ENCODE measurements at places on chromosomes 1 and 21. TPM values are rescaled to one million over a fixed set of nuclear protein-coding genes. Genes with fewer than 3 reads are reported as not detected.
A peak's percentile ranks its signal among the peaks of the same experiment; 100 is the strongest.

DNA sequence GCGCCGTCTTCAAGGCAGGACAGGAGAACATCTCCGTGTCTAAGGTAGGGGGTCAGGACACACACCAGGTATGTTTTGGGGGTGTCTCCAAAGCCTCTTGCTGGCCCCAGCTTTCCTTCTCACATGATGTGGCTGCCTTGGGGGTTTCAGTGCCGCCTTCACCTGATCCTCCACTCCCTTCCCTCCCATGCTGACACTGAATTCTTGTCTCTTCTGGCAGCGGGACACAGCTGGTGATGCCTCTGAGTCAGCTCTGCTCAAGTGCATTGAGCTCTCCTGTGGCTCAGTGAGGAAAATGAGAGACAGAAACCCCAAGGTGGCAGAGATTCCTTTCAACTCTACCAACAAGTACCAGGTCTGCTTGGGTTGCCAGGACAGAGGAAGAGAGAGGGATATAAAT is 13.5 kb downstream of the ATP1A2 start:
- H3K4me1 ChIP-seq, result peaks cover 39% of the 10 kb centered on the region
- no peak overlapping the region for H3K27ac ChIP-seq
- H3K36me3 ChIP-seq, result no peaks in the 10 kb centered on the region
- no peaks in the 10 kb centered on the region for H3K27me3 ChIP-seq
- H3K4me3 ChIP-seq, result no peak overlapping the region
- peak; percentile 19 for DNase-seq

- no peaks in the 10 kb centered on the region for H3K36me3 ChIP-seq
- H3K27ac ChIP-seq, result no peak overlapping the region
- H3K4me1 ChIP-seq, result peaks cover 47% of the 10 kb centered on the region
These were observed 1.9 kb downstream of the SLC9A1 start for GRCh38 chr1:27152829-27153548.

GRCh38 chr1:191889623-191890003 is 268.6 kb upstream of the RGS18 start:
- H3K4me3 ChIP-seq, result no peak overlapping the region
- H3K36me3 ChIP-seq, result no peaks in the 10 kb centered on the region
- H3K4me1 ChIP-seq, result no peaks in the 10 kb centered on the region
- no peak for DNase-seq
- no peaks in the 10 kb centered on the region for H3K27me3 ChIP-seq

GRCh38 chr1:79293611-79294010 is 287.1 kb upstream of the ADGRL4 start:
- no peak overlapping the region for H3K4me3 ChIP-seq
- no peaks in the 10 kb centered on the region for H3K27me3 ChIP-seq
- peak; percentile 61 for DNase-seq
- peak overlapping the region; percentile 4 for H3K27ac ChIP-seq

- H3K27ac ChIP-seq, result no peak overlapping the region
- no peak overlapping the region for H3K4me3 ChIP-seq
- 0 out of 2 replicates have a peak, but pooled peaks cover 3% of the 10 kb centered on the region for H3K27me3 ChIP-seq
- peaks cover 19% of the 10 kb centered on the region for H3K4me1 ChIP-seq
- H3K36me3 ChIP-seq, result no peaks in the 10 kb centered on the region
These were observed 74.3 kb upstream of the RAB4A start for GRCh38 chr1:229196404-229197264.

GRCh38 chr1:27006683-27007082 is 6.0 kb downstream of the TENT5B start:
- peaks cover 63% of the 10 kb centered on the region for H3K4me1 ChIP-seq
- H3K4me3 ChIP-seq, result no peak overlapping the region
- H3K36me3 ChIP-seq, result 0 out of 2 replicates have a peak, but pooled peaks cover 4% of the 10 kb centered on the region
- no peak for DNase-seq

DNA sequence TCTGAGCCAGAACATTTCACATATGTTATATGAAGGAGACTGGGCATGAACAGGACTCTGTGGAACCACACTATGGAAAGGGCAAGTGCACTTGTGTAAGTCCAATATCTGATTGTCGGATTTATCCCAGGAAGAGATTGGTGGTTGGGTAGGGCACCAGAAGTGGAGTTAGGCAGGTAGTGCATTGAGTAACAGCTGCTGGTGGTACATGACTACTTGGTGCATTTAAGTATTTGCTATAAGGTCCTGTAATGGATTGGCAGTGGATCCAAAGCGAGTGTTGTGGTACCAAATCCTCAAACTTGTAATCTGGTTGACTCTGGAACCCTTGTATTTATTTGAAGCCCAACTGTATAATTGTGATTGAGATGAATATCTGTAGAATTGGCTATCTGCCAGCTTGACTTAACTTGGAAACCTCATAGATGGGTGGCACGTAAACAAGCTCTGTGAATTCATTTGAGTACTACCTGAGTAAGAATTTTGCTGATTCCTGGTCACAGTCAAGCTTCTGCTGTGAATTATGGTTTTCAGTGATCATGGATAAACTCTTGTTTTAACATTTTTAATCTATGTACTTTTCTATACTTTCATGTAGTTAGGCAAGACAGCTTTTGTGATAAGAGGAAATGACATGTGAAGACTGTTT is 21.1 kb downstream of the UBAP2L start:
- no peak overlapping the region for H3K27ac ChIP-seq
- H3K27me3 ChIP-seq, result no peaks in the 10 kb centered on the region
- no peak overlapping the region for H3K4me3 ChIP-seq
- no peak for DNase-seq

GRCh38 chr1:29668551-29669157 is 432.3 kb downstream of the PTPRU start:
- no peak overlapping the region for H3K4me3 ChIP-seq
- no peak overlapping the region for H3K27ac ChIP-seq
- no peaks in the 10 kb centered on the region for H3K27me3 ChIP-seq
- H3K36me3 ChIP-seq, result no peaks in the 10 kb centered on the region
- DNase-seq, result no peak
- no peaks in the 10 kb centered on the region for H3K4me1 ChIP-seq

DNA sequence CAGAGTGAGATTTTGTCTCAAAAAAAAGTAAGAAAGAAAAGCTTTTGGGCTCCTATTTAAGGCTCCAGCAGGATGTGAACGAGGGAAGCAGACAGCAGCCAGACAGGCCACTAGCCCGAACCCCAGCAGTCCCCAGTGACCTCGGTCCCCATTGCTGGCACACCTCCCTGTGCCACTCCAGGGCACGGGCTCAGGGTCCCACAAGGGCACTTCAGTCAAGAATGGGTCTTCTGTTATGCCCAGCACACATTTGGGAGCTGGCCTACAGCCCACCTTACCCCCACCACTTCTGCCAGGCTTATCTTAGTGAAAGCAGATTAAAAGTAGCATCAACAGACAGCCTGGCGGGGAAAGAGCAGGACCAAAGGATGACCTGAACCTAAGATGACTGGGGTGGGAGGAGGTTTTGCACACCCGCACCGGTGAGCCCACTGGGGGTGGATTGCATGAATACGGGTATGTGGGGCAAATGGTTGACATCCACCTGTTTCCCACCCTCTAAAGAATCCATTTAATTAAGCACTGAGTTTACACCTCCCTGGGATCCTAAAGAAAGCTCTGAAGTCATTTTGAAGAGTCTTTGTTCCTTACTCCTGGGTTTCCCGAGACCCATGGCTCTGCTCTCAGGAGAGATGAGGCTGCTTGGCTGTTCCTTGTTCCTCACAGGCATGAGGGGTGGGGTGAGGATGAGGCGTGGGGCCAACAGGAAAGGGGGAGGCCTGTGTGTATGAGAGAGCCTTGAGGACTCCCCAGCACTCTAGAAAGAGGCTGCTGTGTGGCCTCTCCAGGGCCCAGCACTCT is 4.7 kb downstream of the CHI3L1 start:
- H3K27ac ChIP-seq, result no peak overlapping the region
- H3K4me1 ChIP-seq, result peaks cover 13% of the 10 kb centered on the region
- no peak for DNase-seq
- H3K36me3 ChIP-seq, result no peaks in the 10 kb centered on the region
- H3K4me3 ChIP-seq, result no peak overlapping the region

- no peak overlapping the region for H3K4me3 ChIP-seq
- H3K4me1 ChIP-seq, result 0 out of 2 replicates have a peak, but pooled peaks cover 6% of the 10 kb centered on the region
- no peak overlapping the region for H3K27ac ChIP-seq
- no peaks in the 10 kb centered on the region for H3K27me3 ChIP-seq
- no peak for DNase-seq
These were observed 29.6 kb upstream of the ZNF326 start for GRCh38 chr1:89965193-89965768.

- no peaks in the 10 kb centered on the region for H3K4me1 ChIP-seq
- no peaks in the 10 kb centered on the region for H3K27me3 ChIP-seq
- no peak overlapping the region for H3K27ac ChIP-seq
- H3K36me3 ChIP-seq, result no peaks in the 10 kb centered on the region
- no peak for DNase-seq
These were observed 364.7 kb downstream of the PCP4 start for GRCh38 chr21:40231979-40232378.

DNA sequence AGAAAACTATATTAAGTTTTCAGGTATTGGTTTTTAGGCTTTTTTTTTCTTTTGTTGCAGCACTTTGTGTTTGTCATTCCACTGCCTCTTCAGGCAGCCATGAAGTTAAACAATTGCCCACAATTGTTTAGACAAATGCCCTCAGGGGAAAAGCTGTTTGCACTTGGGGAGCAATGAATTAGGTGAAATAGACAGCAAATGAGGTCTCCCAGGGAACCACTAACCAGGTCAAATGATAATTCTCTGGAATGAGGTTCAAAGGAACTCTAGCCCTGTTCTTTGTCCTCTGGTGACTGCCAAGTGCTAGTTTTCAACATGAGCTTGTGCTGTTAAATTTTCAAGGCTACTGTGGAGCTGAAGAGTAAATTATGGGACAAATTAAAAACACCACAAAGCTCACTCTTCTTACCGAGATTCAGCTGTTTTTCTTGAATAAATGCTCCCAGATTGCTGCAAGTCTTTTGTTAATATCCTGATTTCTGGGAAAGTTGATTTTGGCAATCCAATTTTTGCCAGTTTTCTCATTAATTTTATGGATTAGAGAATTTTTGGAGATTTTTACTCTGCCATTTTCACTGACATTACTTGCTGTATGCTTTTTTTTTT is 15.1 kb upstream of the MAB21L3 start:
- H3K36me3 ChIP-seq, result no peaks in the 10 kb centered on the region
- no peak overlapping the region for H3K27ac ChIP-seq
- H3K4me1 ChIP-seq, result peaks cover 10% of the 10 kb centered on the region
- no peak overlapping the region for H3K4me3 ChIP-seq

- no peaks in the 10 kb centered on the region for H3K27me3 ChIP-seq
- no peak overlapping the region for H3K4me3 ChIP-seq
- H3K4me1 ChIP-seq, result no peaks in the 10 kb centered on the region
These were observed 26.1 kb downstream of the CD58 start for GRCh38 chr1:116544588-116545358.

DNA sequence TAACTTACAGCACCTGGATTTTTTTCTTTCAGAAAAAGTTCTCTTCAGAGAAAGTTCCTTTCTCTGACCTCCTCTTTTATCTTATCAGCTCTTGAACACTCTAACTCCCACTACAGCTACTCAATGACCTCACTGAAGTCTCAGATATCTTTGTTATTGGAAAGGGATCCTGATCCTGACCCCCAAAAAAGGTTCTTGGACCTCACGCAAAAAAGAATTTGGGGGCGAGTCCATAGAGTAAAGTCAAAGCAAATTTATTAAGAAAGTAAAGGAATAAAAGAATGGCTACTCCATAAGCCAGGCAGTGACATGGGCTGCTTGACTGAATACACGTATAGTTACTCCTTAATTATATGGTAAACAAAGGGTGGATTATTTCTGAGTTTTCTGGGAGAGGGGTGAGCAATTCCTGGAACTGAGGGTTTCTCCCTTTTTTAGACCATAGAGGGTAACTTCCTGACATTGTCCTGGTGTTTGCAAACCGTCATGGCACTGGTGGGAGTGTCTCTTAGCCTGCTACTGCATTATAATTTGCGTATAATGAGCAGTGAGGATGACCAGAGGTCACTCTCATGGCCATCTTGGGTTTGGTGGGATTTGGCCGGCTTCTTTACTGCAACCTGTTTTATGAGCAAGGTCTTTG is 44.2 kb downstream of the WDR64 start:
- no peaks in the 10 kb centered on the region for H3K27me3 ChIP-seq
- no peak overlapping the region for H3K27ac ChIP-seq
- H3K36me3 ChIP-seq, result no peaks in the 10 kb centered on the region
- H3K4me3 ChIP-seq, result no peak overlapping the region
- peaks cover 5% of the 10 kb centered on the region for H3K4me1 ChIP-seq

DNA sequence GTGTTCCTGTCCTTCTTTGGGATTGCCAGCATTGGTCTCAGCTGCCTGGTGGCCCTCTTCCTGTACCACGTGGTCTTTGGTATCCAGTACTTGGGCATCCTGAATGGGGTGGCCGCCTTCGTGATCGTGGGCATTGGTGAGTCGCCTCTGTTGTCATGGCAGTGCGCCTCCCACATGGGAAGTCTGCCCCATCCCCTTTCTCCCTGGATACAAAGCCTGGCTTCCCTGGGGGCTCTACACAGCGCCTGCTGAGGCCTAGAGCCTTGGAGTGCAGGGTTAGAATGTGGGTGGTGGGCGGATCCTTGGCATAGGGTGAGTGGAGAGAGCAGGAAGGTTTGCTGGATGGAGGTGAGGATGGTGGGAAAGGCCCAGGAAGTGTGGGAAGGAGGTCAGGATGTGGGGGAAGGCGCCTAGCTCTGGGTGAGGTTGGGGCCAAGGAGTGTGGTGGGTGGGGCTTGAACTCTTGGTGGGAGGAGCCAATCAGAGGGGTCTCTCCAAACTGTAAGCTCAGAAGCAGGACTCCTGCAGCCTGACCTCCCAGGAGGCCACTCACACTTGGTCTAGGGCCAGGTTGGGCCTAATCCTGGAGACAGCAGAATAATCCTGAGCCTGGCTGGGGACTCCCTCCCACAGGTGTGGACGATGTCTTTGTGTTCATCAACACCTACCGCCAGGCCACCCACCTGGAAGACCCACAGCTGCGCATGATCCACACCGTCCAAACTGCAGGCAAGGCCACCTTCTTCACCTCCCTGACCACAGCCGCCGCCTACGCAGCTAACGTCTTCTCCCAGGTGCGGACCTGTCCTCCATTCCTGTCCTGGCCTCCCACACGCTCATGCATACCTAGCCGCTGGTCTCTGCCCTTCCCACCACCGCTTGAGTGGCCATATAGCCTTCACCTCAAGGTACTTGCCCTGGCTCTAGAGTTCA is 36.7 kb downstream of the DISP3 start:
- no peak overlapping the region for H3K4me3 ChIP-seq
- no peak for DNase-seq
- H3K27me3 ChIP-seq, result no peaks in the 10 kb centered on the region
- H3K4me1 ChIP-seq, result no peaks in the 10 kb centered on the region
- H3K36me3 ChIP-seq, result no peaks in the 10 kb centered on the region

- no peaks in the 10 kb centered on the region for H3K36me3 ChIP-seq
- no peaks in the 10 kb centered on the region for H3K27me3 ChIP-seq
These were observed 12.3 kb downstream of the CLCNKB start for GRCh38 chr1:16055613-16056520.

HSF2BP gene
- total RNA-seq, result 2.4 TPM

TMPRSS15 gene
- total RNA-seq, result 0.12 TPM

FNDC10 gene
- 7.9 TPM for total RNA-seq
